Activated CD4-positive, alpha-beta T cell treated with anti-CD3 and anti-CD28 coated beads for 4 hours (primary cell): ENCODE measurements at places on chromosomes 11 and 22.

DNA sequence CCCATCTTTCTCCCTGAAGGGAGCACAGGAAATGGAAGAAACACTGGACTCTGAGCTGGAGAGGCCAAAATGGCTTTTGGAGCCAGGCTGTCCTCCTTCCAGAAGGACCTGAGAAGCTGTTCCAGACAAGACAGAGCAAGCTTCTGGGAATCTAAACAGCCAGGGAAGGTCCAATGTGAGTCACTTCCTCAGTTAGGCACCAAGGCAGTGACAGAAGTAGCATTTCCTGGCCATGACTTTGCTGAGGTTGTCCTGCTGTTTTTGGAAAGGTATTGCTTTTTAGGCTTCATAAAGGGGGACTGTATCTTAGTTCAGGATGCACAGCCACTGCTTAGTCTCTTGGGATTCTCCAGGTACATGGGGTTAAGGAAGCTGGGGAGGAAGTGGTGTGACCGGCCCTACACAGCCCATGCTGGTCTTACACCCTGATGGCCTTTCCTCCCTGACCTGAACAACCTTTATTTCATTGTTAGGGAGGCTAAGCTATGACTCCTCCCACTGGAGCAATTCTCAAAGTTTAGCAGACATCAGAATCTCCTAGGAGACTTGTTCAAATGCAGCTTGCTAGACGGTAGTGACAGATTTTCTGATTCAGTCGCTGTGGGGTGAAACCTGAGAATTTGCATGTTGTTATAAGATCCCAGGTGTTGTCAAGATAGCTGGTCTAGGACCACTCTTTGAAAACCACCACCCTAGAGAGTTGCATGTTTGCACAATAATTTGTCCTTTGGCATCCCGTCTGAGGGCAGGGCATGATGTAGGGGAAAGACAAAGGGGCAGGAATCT lies 6.8 kb upstream of the INSC start:
- DNase-seq = no peak

DNA sequence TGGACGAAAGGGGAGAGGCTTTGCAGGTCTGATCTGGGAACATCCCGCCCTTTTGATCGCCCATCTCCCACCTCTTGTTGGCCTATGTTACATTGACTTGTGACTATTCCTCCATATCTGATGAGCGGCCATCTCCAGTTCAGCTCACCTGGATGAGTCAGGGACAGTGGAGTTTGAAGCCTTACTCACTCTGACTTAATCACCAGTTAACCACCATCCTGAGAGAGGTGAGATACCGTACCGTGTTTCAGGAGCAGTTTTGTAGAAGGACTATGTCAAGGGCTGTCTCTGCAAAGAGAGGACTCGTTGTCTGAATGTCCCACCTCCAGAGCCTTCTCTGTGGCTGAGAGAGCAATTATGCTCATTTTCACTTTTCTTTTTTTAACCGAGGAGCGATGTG lies 771.7 kb downstream of the NTM start:
- DNase-seq = no peak

GRCh38 chr11:135075740-135076139 lies 663.7 kb upstream of the B3GAT1 start:
- DNase-seq = peak; percentile 14

GRCh38 chr11:47628026-47628425 lies 14.3 kb downstream of the MTCH2 start:
- no peak for DNase-seq

GRCh38 chr11:123054301-123055065 lies 7.5 kb downstream of the HSPA8 start:
- DNase-seq = no peak

DNA sequence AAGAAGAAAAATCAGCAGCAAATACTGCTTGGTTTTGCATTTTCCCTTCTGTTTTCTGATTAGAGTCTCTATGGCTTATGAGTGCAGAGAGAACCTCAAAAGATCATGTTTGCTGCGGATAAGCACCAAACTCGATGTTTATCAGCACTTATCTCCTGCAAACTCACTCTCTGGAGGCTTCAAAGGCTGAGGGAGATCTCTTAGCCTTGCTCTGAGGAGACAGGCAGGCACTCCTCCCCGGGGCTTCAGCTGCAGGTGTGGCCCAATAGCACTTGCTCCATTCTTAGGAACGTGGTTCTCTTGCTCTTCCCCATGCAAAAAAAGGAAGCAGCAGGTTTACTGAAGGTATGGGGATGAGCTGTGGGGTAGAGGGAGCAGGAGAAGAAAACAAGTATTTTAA lies 45.1 kb downstream of the FLI1 start:
- DNase-seq = no peak

DNA sequence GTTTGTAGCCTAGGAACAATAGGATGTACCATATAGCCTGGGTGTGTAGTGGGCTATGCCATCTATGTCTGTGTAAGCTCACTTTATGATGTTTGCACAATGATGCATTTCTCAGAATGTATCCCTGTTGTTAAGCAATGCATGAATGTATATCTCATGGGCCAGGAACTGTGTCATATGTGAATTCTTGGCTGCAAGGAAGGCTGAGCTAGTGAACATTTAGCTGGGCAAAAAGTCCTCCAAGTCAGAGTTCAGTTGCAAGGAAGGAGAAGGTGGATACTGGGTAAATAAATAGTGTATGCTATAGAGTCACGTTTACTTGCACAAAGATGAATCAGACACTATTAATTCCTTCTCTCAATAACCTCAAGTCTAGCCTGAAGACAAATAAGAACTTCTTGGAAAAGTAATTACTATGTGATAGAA lies 136.1 kb downstream of the EHF start:
- no peak for DNase-seq

GRCh38 chr11:69055598-69056516 lies 7.1 kb downstream of the TPCN2 start:
- no peak for DNase-seq
